ENCODE measurements at places on chromosomes 6 and 20.

DNA sequence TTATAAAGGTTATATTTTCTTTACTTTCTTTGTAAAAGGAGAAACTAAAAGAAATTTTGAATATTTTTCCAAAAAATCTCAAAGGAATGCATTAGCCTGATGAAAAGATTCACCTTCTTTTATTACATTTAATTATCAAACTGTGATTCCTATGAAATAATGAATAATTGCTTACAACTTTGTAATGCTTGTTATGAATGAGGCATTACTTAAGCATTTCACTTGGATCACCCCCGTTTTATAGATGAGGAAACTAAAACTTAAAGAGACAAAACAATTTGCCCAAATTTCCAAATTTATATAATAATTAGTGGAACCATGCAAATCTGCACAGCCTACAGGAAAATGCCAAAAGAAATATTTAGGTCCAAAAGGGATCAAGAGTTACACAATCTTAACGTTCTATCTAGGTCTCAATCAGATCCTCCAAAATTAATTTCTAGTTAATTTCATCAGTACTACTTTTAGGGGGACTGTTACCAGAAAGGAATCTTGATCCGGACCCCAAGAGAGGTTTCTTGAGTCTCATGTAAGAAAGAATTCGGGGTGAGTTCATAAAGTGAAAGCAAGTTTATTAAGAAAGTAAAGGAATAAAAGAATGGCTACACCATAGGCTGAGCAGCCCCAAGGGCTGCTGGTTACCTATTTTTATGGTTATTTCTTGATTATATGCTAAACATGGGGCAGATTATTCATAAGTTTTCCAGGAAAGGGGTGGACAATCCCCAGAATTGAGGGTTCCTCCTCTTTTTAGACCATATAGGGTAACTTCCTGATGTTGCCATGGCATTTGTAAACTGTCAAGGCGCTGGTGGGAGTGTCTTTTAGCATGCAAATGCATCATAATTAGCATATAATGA is 288.0 kb downstream of the ADGB start:
- no peak for DNase-seq

DNA sequence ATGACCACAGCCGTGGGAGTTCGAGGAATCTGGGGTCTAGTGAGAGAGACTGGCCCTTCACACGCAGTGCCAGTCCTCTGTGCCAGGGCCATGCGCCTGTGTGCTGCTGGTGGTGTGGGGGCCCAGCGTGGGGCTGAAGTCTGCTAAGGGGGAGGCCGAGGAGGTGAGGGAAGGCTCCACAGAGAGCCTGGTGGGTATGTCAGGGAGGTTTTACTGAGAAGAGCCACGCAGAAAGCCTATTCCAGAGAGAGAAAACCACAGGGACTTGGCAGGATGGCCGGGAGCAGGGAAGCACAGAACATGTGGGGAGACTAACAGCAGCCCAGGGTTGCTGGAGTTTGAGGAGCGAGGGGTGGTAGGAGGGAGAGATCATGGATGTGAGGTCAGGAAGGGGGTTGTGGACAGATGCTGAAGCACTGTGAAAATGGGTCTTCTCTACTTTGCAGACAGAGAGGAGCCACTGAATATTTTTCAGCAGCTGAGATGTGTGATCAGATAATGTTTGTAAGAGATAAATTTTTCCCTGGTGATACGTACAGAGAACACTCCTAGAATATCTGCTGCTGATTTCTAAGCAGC is 35.3 kb downstream of the DUSP22 start:
- DNase-seq: no peak

GRCh38 chr6:25094726-25095125 is 159.0 kb upstream of the RIPOR2 start:
- DNase-seq: no peak

GRCh38 chr20:53281557-53282117 is 309.5 kb downstream of the TSHZ2 start:
- no peak for DNase-seq

GRCh38 chr6:163872335-163872734 is 457.8 kb downstream of the QKI start:
- DNase-seq: no peak

DNA sequence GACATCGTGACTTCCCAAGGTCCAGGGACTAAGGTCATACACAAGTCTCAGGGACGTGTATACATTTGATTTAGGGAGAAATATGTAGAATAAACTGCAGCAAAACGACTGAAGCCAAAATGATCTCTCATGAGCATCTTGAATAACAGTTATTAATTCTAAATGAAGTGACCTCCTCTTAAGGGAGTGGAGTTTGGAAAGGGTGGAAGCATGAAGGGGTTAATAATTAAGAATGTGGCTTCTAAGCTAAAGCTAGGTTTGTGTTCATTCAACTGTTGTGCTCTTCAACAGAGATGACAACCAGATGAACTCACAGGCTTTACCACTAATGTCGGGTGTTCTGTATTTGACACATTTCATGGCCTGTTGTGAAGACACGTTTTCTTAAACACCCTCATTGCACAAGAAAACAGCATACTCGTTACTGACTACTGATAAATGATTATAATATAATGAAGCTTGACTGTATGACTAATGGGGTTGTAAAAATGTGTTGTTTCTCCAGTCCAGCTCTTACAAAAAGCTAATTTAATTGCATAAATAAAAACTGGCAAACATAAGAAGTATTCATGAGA is 1.5 kb downstream of the PPP1R14C start:
- no peak for DNase-seq

- no peak for DNase-seq
Measured at GRCh38 chr6:98325366-98325765, 509.0 kb upstream of the POU3F2 start.

DNA sequence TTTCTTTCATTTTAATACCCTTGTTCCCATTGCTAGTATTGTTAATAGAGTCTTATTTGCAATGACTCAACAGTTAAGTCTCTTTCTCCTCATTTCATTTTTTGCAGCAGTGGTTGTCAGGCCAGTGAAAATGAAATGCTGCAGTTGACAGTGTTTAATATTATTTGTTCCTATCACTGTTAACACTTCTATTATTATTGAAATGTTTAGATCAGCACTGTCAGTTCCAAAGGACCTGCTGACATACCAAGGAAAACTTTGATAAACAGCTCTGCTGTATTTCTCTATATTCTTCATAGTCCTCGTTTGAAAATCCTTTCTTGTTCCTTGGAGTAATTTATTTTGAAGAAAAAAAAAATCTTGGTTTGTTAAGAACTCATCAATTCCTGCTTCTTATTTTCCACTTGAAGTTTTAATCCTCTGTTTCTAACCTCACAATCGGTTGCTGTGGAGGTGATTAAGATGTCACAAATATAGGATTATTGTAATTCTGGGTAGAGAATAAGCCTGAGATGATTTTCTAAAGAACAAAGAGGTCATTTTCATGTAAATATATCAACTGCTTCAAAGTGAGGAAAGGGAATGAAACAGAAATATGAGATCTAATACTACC is 1065.9 kb upstream of the CITED2 start:
- no peak for DNase-seq

DNA sequence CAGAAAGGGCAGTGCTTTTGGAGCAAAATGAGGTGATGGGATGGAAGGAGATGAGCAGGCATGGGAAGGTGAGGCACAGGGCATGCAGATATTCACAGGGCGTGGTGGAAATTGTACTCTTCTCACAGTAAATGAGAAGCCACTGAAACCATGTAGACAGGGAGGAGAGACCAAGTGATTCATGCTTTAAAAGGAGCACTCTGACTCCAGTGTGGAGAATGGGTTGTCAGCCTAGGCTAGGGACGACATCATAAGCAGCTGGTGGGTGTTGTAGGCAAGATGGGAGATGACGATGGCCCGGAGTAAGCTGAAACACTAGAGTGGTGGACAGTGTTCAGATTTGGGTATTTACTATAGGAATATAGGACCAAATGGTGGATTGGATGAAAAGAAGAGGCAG is 18.4 kb downstream of the PDE7B start:
- no peak for DNase-seq

- no peak for DNase-seq
Measured at GRCh38 chr20:20926222-20926905, 179.8 kb downstream of the LINC00237 start.

- no peak for DNase-seq
Measured at GRCh38 chr6:165321555-165322145, 12.2 kb upstream of the C6orf118 start.

DNA sequence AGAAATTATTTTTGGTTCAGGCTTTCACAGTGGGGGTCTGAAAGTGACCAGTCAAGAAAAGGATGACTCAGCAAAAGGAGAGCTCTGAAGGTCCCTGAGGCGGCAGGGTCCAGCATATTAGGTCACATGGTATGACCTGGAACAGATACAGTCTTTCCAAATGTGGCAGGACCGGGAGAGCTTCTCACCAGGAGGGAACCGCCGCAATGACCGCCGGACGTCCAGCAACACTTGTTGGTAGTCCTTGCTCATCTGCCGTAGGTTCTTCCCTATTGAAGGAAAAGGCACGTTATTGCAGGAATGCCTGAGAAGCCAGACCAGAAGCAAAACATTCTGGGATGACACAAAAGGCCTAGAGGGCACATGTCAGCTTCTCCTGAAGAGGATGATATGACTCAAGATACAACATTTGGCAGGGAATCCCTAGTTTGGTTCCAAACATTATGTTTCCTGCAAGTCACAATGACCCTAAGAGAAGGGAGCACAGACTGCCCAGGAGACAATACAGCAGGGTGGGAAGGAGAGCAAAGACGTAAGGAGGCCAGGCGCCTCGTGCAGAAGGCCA is 17.4 kb downstream of the TBC1D20 start:
- no peak for DNase-seq

- DNase-seq: no peak
Measured at GRCh38 chr6:105401247-105402089, 1.4 kb downstream of the PREP start.

DNA sequence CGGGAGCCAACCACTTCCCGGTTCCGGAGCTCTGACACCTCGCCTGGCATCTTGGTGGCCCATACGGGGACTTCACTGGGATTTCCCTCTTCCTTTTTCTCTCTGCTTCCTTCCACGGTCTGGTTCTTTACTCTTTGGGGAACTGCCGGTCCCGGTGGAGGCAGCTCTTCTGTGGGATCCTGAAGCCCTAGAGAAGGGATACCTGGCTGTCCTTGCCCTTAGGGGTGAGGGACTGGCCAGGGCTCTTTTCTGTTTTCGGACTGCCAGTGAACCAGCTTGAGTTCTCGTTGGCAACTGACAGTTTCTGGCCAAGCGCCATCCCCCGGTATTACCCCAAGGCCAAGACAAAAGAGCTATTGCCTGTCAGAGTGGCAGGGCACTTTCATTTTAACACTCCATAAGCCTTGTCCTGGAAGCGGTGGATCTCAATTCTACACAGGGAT is 880 bp upstream of the CPXM1 start:
- no peak for DNase-seq

DNA sequence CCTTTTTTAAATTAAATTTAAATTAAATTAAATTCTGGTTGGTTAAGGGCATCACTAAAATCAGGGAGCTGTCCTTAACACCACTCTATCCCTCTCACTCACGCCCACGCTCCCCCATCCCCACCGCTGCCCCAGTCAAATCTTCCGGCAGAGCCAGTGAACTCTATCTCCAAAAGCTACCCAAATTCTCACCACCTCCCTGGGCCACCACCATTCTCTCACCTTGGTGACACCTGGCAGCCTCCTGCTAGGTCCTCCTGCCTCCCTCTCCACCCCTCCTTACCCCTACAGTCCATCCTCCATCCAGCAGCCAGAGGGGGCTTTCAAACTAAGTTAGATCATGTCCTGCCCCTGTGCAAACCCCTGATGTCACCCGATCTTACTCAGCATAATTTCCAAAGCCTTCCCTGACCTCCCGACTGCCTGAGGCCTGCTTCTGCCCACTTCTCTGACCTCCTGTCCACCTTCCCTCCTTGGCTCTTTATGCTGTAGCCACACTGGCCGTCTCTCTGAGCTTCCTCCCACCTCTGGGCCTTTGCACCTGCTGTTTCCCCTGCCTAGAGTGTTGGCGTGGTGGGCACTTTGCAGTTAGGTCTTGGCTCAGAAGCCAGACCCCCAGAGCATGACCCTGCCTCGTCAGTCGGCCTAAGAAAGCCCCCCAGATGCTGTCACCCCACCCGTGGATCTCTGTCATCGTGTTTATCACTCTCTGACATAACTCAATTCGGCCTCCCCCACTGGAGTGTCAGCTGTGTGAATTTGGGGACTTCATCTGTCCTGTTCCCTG is 24.7 kb downstream of the PTGIS start:
- no peak for DNase-seq

DNA sequence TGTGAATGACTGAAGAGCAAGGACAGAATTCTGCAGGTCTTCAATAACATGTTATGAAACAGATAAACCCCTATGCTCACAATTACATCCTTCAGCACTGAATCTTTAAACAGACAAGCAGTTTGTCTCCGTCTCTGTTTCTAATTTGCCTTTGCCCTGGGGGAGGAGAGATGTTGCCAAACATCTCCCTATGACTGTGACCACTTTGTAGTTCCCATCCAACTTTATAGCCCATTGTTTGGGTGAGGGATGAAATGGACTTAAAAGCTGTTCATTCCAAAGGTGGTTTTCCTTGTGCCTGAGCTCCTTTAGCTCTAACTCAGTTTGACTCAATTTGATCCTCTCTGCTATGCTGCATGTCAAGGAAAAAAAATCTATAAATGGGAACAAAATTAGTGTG is 19.5 kb upstream of the ADTRP start:
- no peak for DNase-seq

DNA sequence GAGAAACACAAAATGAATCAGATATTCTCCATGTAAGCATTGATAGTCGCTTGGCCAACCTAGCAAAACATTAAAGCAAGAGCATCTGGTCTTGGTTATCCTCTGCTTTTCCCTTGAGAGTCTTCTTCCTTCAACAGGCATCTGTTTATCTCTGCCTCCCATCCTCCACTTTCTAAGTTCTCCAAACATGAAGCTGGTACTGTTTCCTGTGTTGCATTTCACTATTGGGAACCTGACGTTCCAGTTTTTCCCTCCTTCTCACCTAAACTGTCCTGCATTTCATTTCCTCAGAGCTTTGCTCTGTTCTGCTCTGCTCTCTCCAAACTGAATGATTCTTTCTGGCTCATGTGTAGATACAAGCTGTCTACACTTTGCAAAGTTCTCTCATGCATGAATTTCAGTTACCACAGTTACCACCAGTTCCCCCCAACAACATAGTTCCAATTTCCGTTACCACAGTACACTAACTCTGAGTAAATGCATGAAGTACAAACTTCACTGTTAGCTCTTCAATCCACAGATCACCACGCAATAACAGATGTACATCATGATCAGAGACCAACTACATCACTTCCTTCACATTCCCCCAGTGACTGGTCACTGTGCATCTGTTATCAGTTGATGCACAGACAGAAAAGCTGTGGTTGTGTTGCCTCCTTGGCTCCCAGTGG is 86.7 kb upstream of the F13A1 start:
- DNase-seq: no peak

DNA sequence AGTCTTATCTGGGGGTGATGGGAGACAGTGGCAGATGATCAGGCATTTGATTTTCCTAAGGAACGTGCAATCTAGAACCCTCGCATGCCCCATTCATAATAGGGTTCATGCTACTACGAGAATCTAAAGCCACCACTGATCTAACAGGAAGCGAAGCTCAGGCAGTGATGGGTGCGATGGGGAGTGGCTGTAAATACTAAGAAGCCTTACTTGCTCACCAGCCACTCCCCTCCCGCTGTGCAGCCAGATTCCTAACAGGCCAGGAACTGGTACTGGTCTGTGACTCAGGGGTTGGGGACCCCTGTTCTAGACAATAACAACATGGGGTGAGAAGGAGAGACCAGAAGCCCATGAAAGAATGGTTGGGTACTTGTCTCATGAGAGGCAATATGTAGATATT is 4.5 kb downstream of the TREML4 start:
- no peak for DNase-seq

Measured in CD4-positive, alpha-beta T cell treated with Interleukin-12 subunit alpha and Interleukin-12 subunit beta, for 1 hour (primary cell).